AG08395 (cell line): ENCODE measurements at places on chromosomes 3 and 15.

DNA sequence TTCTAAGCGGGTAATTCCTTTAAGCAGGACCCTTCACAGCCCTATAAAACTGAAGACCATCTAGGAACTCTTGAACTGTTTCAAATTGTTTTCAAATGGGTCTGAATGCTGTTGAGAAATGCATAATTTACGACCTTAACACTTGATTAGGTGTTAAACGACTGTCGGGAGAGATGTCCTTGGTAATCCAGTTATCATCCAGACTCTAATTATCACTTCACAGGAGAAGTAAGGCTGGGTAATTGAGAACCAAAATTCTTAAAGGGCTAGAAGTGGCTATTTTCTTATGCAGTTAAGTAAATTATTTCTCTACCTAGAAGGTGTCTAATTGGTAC, 276.7 kb upstream of the TBC1D5 start:
- no peak for DNase-seq

DNA sequence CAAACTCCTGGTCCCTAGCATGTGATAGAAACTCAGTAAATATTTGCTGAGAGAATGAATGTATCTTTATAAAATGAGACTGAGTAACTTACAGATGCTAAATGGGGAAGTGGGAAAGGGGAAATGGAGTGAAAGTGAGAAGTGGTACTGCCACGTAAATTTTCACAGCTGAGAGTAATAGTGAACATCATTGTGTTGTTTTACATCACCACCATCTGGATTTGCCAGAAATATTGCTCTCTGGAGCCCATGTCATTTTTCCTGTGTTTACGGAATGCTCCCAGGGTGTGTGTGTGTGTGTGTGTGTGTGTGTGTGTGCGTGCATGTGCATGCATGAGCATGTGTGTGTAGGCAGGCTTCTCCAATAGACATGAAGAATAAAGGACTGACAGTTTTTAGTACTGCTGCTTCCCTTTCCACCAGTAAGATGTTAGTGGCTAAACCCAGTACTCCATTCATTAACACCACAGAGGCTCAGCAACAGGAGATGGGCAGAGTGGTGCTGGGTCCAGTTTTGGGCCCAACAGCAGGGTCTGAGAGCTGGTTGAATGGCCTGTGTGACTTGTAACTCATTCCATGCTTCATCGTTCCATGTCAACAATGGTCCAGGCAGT, 57.3 kb downstream of the DIPK2A start:
- no peak for DNase-seq

DNA sequence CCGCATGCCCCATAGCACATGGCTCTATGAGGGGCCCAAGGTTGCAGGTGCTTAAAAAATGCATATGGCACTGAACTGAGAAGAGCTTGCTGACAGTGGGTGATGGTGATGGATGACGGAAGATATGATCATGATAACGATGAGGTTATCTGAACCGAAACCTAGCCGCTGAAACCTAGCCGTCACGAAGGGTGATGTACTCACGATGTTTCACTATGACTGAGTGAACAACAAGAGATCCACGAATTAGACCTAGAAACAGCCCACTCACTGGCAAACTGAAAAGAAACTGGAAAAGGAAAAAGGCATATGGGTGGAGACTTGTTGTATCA, 57.6 kb upstream of the BCL6 start:
- DNase-seq, result no peak

DNA sequence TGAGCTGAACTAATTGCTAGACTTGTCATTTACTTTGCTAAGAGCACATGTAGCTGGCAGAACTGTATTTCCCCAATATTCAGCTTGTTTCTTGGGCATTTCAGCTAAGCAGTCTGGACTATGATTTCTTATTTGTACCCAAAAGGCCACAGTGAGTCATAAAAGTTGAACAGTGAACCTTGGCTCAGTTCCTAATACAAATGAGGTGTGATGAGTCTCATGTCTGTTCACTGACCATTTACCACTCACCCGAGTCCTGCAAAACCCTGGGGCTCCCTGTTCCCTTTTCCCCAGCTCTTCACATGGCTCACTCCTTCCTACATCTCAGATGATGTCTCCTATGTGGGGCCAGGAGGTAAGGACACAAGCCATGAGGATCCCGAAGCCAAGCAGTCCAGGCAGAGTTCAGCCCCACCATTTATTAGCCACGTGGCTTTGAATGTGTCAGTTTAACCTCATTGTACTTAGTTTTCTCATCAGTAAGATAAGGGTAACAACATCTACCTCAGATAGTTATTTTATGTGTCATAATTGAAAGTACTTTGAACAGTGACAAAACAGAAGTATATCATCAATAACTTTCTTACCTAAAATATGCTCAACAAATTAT, 239.3 kb downstream of the IL5RA start:
- DNase-seq, result no peak

DNA sequence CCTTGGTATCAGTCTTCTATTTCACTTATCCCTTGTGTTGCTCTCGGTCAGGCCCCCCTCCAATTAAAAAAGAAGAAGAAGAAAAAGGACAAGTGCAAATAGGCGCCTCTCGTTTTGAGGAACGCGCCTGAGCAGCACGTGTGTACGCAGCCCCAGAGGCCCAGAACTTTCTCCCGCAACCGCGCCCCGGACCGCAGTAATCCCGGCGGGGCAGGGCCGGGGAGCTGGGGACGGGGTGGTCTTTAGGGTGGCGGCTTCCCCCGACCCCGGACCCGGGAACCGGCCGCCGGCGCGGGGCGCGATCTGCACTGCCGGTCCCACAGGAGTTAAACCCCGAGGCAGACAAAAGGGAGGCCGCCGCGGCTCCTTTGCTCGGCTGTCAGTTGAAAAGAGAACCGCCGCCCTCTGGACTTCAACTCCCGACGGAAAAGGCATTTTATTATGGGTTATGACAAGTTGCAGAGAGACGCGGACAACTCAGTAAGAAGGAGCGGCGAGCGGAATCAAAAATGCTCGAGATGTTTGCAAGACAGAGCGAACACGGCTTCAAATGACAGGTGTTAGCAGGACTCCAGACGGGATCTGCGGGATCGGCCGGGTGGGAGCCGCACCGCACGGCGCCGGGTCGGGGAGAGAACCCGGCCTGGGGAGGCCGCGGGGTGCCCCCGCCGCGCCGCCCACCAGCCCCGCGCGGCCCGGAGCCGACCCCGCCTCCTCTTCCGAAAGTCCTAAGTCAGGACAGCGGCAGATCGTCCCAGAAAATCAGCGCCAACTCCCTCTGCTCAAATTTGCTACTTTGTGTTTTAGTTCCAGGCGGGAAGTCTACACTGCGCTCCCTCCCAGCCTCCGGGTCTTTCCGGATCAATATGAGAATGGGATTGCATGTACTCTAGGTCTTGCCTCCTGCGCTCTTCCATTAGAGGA, 79.0 kb downstream of the NR2F2 start:
- DNase-seq, result no peak

- DNase-seq, result no peak
These were observed 28.1 kb downstream of the COLQ start for GRCh38 chr3:15493436-15493835.

- DNase-seq, result no peak
These were observed 1.2 kb downstream of the SH3BP5 start for GRCh38 chr3:15331072-15331605.

DNA sequence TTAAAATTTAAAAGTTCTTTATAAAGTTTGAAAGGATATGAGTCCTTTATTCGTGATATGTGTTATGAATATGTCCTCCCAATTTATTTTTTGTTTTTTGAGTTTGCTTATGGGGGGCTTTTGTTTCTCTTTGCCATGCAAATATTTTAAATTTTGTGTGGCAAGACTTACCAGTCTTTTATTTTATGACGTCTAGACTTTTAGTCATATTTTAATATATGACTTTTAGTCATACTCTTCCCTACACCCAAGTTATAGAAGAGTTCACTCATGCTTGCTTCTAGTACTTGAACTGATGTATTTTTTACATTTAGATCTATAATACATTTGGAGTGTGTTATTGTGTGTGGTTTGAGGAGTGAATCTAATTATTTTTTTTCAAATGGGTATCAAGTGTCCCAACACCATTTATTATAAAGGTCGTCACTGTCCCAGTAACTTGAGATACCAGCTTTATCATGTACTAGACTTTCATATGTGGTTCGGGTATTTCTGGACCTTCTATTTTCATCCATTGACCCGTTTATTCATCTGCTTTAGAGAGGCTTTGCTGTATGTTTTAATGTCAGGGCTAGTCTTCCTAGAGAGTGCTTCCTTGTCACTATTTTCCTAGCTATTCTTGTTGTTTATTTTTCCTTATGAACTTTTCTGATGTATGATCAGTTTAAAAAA, 755 bp downstream of the PARP15 start:
- no peak for DNase-seq

DNA sequence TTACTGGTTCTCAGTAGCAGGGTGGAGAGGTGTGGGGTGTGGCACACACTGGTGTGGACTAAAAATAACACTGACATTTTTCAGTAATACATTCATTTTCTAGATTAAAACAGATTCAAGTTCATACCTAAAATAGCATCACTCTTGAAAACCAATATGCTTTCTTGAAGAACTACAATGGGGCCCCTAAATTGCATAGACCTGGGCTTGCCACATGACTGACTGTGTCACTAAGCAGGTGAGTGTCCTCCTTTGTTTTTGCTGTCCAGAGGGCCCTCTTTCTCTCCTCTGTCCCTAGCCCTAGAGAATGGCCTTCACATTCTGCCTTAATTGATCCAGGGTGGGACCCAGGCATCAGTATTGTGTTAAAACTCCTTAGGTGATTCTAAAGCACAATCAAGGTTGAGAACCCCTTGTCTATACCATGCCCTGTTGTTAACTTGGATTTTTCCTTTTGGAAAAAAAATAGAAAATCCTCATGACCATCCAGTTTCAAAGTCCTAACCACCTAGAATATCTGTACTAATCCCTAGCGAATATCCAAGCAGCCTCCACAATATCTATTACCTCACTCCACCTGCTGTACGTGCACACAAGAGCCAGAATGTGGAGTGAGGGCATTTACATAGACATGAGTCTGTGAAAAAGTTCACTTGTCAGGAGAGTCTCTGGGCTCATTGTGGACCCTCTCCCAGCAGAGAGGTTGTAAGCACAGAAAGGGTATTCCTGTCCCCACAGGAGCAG, 18.7 kb upstream of the TMEM41A start:
- no peak for DNase-seq

DNA sequence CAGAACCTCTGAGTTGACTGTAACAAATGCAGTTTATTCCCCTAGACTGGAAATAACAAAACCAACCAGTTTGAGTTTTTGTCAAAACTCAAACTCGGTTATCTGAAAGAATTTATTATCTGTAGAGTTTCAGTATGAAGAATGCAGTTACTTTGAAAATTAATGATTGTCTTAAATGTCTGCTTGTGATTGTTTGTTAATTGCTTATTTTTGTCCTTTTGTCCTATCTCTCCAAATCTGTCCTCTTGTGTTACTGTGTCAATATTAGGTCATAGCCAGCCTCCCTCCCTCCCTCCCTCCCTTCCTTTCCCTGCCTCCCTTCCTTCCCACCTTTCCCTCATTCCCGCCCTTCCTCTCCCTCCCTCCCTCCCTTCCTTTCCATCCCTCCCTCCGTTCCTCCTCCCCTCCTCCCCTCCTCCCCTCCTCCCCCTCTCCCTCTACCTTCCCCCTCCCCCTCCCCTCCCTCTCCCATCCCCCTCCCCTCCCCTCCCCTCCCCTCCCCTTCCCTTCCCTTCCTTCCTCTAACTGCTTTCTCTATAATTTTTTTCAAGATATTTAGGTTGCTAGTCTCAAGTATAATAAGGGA, 153.5 kb downstream of the FNDC3B start:
- no peak for DNase-seq

DNA sequence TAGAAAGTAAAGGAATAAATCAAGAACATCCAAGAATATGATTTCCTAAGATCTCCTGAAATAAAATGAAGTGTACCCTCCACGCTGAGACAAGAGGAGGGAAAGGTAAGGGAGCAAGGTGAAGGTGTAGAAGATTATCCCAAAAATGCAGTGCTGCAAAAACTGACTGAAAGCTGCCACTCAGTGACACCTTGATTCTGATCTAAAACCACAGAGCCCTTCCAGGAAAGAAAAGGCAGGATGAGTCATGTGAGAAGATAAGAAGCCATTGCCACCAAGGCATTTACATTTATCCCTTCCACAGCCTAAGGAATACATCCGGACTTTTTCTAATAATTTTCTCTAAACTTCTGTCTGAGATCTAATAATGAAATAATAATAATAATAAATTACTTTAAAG, 49.9 kb downstream of the IGSF11 start:
- DNase-seq, result no peak

DNA sequence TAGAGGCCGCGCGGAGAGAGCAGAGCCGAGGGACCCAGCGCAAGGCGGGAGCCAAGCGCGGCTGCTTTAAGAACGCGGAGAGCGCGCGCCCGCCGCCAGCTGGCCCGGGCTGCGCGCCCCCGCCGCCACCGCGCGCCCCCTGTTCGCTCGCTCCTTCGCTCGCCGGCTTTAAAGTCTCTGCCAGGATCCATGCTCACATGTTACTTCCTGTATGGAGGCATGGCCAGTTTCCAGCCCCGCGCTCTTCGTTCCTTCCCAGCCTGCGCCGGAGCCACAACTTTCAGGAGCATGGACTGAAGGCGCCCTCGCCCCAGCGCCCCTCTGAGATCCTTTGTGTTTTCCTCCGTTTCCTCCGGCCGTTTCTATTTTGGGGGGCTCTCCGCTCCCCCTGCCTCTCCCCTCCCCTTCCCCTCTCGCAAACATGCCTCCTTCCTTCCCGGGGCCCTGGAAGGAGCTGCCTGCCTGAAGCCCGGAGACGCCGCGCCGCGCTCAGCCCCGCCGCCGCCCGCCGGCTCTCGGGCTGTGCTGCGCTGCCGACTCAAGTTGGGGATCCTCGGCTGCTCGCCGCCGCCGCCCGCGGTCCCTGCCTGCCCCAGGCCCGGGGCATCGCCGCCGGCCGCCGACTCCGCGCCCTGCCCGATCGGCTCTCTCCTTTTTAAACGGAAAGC, at the start of gene PTPRG:
TSS of gene PTPRG (plus strand) at position 198 of the 668 bp plus-strand sequence. CDS start 717 bp downstream, outside the sequence.
- peak; percentile 92 for DNase-seq

GRCh38 chr3:14200276-14200675, 21.7 kb downstream of the LSM3 start:
- DNase-seq, result no peak

DNA sequence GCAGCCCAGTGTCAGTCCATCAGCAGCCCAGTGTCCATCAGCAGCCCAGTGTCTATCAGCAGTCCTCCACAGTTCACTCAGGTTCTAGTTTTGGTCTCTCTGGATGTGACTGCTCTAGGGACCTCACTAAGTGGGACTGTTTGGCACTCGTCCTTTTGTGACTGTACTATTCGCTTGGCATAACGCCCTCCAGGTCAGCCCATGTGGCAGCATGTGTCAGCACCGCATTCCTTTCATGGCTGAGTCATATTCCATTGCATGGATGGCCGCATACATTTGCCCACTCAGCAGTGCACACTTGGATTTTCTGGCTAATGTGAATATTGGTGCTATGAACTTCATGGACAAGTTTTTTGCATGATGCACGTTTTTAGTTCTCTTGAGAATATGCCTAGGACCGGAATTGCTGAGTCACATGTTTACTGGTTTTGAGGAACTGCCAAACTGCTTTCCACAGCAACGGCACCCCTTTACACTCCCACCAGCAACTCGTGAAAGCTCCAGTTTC, 16.4 kb downstream of the CHST13 start:
- DNase-seq, result peak; percentile 94

- no peak for DNase-seq
These were observed 83.1 kb upstream of the VEPH1 start for GRCh38 chr3:157586293-157586692.
